ENCODE measurements at places on chromosomes 2 and 18.

DNA sequence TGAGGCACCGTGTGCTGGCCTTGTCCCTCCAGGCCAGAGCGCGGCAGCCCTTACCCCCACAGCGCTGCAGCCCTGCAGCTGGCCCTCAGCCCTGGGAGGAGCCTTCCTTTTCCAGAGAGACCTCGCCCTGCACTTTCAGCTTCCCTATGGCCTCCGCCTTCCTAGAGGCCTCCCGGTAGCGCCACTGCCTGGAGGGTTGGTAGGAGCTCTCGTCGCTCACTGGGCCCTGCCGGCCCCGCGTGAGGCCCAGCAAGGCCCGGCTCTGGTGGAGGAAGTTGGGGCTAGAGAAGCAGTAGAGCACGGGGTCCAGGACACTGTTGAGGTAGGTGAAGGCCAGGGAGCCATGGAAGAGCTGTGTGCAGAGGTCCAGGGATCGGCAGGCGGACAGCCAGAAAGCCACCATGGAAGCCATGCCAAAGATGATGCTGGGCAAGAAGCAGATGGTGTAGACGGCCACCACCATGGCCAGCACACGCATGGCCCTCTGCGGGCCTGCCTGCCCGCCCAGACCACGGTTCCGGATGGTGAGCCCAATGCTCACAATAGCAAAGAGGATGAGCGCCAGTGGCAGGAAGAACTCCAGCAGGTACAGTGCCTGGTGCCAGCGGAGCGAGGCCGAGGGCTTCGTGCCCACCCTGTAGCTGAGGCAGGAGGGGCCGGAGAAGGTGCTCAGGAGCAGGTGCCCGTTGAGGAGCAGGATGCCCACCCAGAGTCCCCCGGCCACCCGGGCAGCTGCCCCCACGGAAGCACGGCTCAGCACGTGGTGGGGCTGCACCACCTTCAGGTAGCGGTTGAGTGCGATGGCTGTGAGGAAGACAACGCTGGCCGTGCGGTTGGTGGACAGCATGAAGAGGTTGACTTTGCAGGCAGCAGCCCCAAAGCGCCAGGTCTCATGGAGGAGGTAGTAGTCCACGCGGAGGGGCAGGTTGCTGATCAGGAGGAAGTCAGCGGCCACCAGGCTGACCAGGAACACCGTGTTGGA, 821 bp downstream of the OXER1 start:
- DNase-seq, result no peak

GRCh38 chr2:47569658-47570475, 166.9 kb downstream of the MSH2 start:
- no peak for DNase-seq

GRCh38 chr2:84121-84520, 37.8 kb upstream of the FAM110C start:
- DNase-seq, result no peak

DNA sequence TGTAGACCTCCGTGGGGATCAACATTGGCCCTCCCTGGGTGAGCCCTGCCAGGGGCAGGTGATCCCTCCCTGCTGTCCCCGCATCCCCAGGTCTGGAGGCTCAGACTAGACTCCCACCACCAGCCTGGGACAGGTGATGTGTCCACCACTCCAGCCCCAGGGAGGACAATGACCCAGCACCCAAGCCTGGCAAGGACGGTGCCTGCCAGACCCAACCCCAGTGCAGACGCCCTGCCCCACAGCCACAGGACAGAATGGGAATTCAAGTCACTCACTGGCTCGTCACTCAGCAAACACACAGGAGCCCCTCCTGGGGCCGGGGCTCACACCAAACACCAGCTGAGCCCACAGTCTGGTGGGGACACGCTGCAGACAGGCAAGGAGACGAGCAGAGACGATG, 239.7 kb downstream of the ATAD2B start:
- DNase-seq, result no peak

DNA sequence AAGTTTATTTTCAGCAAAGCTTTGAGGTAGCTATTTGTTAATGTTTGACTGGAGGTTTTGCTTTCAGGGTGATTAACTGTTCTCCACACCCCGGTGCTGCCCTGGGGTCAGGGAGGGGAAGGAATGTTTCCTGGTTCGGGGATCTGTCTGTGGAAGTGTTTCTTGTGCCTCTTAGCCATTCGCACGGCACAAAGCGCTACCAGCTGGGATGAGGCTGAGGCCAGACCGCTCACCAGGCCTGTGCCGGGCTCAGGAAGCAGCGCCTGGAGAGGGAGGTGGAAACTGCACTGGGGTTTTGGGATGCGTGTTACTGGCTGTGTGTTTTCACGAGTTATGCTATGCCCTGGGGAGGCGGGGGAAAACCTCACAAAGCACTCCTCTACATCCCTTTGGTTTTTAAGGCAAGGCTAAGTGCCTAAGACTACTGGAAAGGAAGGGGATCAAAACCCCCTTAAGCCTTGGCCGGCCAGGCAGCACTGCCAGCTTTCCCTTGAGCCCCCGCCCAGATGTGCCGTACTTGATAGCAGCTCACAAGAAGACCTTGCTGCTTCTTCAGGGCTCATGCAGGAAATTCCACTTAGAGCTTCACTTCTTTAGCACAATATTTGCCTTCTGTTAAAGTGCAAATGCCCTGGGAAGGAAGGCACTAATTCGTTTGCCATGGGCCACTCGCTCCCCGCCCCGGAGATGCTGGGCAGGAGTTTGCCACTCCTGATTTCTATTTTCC, 65.7 kb upstream of the CNGA3 start:
- DNase-seq, result no peak

DNA sequence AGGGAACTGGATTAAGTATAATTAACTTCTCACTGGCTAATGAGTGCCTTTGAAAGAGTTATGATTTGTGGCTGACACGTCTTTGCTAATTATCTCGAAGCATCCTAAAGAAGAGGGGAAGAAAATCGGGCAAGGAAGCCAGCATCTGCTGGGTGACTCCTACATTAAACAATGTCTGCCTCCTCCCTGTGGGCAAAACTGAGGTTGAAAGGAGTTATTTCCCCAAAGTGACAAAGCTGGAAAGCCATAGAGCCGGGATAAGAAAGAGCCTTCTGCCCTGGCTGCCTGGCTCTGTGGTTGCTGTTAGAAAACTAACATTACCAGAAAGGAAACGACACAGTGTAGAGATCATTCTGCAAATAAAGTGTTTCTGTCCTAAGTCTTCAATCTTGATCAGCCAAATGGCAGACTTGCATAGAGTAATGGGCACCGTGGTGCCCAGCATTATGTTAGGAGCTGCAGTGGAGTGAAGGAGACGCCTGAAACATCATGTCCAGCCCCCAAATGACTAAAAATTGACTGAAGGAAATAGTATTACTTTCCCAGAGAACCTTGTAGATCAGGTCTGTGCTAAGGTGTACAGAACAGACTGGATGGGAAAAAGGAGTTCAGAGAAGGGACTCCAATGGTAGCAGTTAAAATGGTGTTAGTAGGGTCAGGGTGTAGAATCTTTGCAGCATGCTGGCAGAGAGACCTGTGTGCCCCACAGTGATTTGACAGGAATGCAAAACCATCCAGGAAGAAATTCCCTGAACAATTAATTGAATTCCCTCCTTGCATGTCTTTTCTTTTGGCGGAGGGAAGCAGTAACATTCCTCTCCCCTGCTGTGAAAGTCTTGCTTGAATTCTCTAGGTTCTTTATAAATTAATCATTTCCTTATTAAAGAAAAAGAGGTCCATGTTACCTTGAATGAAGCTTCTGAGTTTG, 44.4 kb downstream of the ALPK2 start:
- no peak for DNase-seq

DNA sequence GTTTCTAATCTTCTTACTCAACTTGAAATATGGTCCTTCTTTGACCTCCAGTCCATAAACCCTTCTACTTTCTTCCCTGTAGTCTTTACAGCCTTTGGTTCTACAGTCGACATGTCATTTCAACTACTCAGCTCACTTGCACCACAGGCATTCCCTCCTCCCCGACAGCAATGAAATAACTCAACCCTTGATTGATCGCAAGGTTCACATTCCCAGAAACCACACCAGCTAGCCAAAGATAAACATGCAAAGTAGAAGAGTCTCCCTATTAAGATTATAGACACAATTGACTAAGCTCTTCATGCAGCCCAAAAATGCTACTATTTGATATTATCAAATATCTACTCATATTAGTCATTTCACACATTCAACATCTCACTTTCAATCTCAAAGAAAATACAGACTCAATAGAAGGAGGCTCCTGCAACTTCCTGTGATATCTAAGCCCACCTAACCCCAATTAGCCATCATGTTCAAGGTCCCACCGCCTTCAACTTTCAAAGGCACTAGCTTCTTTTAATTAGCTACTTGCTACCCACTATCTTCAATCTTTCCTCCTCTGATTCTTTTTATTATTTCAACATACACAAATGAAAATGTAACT, 50.8 kb downstream of the RTTN start:
- no peak for DNase-seq

DNA sequence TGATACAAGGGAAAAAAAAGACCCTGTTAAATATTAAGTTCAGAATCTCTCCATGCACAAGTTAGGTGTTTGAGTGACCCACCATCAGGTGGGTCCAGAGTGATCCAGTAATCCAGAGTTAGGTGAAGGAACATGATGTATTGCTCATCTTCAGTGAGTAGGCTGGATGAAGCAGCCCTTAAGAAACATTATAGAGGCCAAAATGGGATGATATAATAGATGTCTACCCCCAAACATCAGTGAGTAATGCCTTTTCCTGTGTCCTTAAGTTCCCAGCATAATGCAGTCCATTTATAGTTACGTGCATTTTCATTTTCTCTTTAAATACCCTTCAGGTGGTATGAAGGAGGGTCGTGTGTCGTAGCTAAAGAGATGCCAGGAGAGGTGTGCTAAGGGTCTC, 89.6 kb downstream of the MAP4K4 start:
- DNase-seq, result no peak

GRCh38 chr18:76495435-76496193, 572 bp upstream of the ZNF516 start:
- DNase-seq, result no peak

- DNase-seq, result no peak
Measured at GRCh38 chr2:26541401-26542193, 63.7 kb upstream of the OTOF start.
